Activated CD4-positive, alpha-beta T cell treated with anti-CD3 and anti-CD28 coated beads for 36 hours (primary cell): ENCODE measurements at places on chromosomes 5 and 9. TPM values are rescaled to one million over a fixed set of nuclear protein-coding genes. Genes with fewer than 3 reads are reported as not detected.

- H3K4me1 ChIP-seq, result no peaks in the 10 kb centered on the region
- no peak overlapping the region for H3K27ac ChIP-seq
- H3K36me3 ChIP-seq, result no peaks in the 10 kb centered on the region
- H3K4me3 ChIP-seq, result no peak overlapping the region
- no peak for DNase-seq
These were observed 240.7 kb upstream of the CLINT1 start for GRCh38 chr5:158099571-158100105.

GRCh38 chr9:121331549-121331948, 38.5 kb downstream of the STOM start:
- no peak overlapping the region for H3K27ac ChIP-seq
- H3K36me3 ChIP-seq, result no peaks in the 10 kb centered on the region
- H3K4me1 ChIP-seq, result no peaks in the 10 kb centered on the region
- DNase-seq, result no peak
- no peaks in the 10 kb centered on the region for H3K27me3 ChIP-seq

- DNase-seq, result no peak
- H3K4me3 ChIP-seq, result no peak overlapping the region
- no peaks in the 10 kb centered on the region for H3K4me1 ChIP-seq
- no peaks in the 10 kb centered on the region for H3K36me3 ChIP-seq
- no peak overlapping the region for H3K27ac ChIP-seq
These were observed 173.5 kb downstream of the ZNF608 start for GRCh38 chr5:124572971-124573370.

DNA sequence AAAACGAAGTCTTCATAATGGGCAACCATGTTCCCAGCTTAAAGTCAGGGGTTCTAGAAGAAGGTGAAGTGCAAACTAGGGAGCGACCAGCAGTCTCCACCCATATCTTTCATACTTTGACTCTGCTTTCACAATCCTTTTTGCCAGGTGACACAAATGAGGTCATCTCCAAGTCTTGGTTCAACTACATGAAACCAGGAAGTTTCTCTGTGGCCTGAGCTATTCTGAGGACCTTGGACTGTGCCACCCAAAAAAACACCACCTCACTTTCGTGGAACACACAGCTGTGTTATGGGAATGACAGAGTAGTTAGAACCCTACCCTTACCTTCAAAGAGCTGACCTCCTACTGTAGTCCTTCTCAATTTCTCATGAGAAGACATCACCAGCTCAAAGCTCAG, 309.2 kb downstream of the AGTPBP1 start:
- no peaks in the 10 kb centered on the region for H3K4me1 ChIP-seq
- no peak overlapping the region for H3K4me3 ChIP-seq
- DNase-seq, result no peak
- H3K36me3 ChIP-seq, result no peaks in the 10 kb centered on the region
- H3K27ac ChIP-seq, result no peak overlapping the region

DNA sequence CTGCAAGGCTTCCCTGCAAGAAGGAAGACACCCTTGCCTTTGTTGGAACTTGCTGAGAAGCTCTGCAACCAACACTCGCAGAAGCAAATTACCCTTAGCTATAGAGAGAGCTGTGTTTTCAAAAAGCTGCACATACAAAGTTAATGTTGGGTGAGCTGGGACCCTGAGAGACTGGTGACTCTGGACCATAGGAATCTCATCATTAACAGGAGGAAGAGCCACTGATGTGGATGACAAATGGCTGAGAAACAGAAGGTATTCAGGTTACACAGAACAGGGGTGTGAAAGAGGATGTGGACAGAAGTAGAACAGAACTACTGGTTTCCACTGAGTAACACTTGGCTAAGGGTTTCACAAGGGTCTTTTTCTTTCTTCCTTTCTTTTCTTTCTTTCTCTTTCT, 493.5 kb downstream of the IRX1 start:
- H3K27me3 ChIP-seq, result no peaks in the 10 kb centered on the region
- H3K4me1 ChIP-seq, result no peaks in the 10 kb centered on the region
- no peak overlapping the region for H3K4me3 ChIP-seq
- no peak for DNase-seq

GRCh38 chr5:67901814-67902496, 313.6 kb upstream of the PIK3R1 start:
- H3K27ac ChIP-seq, result no peak overlapping the region
- DNase-seq, result no peak
- no peaks in the 10 kb centered on the region for H3K4me1 ChIP-seq

GRCh38 chr5:160242145-160242544, 12.8 kb downstream of the FABP6 start:
- no peak overlapping the region for H3K4me3 ChIP-seq
- H3K4me1 ChIP-seq, result no peaks in the 10 kb centered on the region
- H3K27me3 ChIP-seq, result no peaks in the 10 kb centered on the region
- H3K27ac ChIP-seq, result no peak overlapping the region
- H3K36me3 ChIP-seq, result no peaks in the 10 kb centered on the region
- no peak for DNase-seq

DNA sequence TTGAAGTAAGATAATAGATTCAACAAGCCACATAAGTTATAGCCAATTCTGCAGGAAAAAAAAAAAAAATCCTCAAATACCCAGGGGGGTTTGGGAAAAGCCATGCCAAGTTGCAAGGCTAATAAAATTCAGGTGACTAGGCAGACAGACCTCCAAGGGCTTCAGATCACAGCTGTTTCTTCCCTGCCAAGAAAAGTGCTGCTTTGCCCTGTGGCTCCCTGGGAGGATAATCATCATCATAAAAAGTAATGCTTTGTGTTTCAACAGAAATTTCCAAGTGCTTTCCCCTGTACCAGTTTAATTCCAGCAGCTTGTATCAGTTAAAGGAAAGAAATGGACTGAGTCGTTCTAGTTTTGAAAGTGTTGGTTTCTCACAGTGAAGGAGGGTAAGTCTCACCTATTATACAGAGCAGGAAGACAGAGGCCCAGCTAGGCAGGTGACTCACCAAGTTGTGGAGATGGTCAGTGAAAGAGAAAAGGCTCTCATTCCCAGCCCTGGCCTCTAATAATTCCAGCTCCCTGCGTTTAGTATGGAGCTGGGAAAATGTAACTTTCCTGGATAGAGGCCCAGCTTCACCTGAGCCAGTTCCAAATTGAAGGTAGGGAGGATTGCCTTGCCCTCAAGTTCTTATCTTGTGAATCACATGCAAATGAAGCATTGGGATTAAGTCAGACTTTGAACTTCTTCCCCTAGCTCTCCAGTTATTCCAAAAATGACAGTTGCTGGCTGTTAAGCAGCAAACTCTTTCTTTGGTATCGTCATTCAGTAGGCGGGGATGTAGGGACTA, 263.4 kb downstream of the GRIA1 start:
- DNase-seq, result no peak
- no peak overlapping the region for H3K27ac ChIP-seq
- H3K27me3 ChIP-seq, result no peaks in the 10 kb centered on the region
- H3K4me1 ChIP-seq, result no peaks in the 10 kb centered on the region

- no peak for DNase-seq
- H3K27me3 ChIP-seq, result no peaks in the 10 kb centered on the region
- H3K4me1 ChIP-seq, result peaks cover 47% of the 10 kb centered on the region
- no peak overlapping the region for H3K27ac ChIP-seq
These were observed 10.1 kb downstream of the PHF2 start for GRCh38 chr9:93586290-93587057.

- no peaks in the 10 kb centered on the region for H3K36me3 ChIP-seq
- H3K27ac ChIP-seq, result no peak overlapping the region
- H3K4me3 ChIP-seq, result no peak overlapping the region
- no peaks in the 10 kb centered on the region for H3K27me3 ChIP-seq
- no peak for DNase-seq
These were observed 361.6 kb downstream of the ICE1 start for GRCh38 chr5:5784101-5784500.

- H3K4me1 ChIP-seq, result no peaks in the 10 kb centered on the region
- no peak overlapping the region for H3K27ac ChIP-seq
- no peak for DNase-seq
- no peaks in the 10 kb centered on the region for H3K36me3 ChIP-seq
- H3K4me3 ChIP-seq, result no peak overlapping the region
- H3K27me3 ChIP-seq, result peaks cover 3% of the 10 kb centered on the region
These were observed 375.1 kb downstream of the EBF1 start for GRCh38 chr5:158724521-158725188.

GRCh38 chr5:33657804-33658440, 217.2 kb downstream of the TARS1 start:
- peaks cover 3% of the 10 kb centered on the region for H3K27me3 ChIP-seq
- H3K36me3 ChIP-seq, result no peaks in the 10 kb centered on the region
- H3K4me1 ChIP-seq, result no peaks in the 10 kb centered on the region

DNA sequence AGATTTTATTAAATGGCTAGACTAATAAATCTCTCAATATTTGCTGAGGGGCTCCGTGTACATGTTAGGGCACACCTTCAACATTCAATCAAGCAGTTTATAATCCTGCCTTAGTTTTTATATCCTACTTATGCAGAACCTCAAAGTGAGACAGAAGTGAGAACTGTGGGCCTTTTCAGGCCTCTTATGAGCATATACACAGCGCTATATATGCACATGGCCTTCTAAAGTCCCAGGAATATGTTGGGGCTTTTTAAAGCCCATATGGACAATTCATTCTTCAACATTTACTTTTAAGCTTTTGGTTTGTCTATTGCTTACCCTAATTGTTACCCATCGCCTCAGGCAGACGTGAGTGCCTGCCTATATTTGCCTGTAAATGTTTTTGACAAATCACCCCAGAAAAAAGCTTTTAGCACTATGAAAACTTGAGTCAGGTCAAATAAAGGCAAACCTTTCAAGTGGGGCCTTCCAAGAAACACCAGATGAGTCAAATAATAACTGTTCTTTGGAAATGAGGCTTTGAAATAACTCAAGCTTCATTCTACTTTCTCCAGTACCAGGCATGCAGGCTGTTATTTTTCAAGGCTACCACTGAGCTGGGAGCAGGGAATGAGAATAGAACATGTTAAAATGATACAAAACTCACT, 58.2 kb downstream of the ESM1 start:
- H3K27me3 ChIP-seq, result peaks cover 5% of the 10 kb centered on the region
- H3K27ac ChIP-seq, result no peak overlapping the region
- no peak for DNase-seq
- H3K4me3 ChIP-seq, result no peak overlapping the region
- no peaks in the 10 kb centered on the region for H3K36me3 ChIP-seq

DNA sequence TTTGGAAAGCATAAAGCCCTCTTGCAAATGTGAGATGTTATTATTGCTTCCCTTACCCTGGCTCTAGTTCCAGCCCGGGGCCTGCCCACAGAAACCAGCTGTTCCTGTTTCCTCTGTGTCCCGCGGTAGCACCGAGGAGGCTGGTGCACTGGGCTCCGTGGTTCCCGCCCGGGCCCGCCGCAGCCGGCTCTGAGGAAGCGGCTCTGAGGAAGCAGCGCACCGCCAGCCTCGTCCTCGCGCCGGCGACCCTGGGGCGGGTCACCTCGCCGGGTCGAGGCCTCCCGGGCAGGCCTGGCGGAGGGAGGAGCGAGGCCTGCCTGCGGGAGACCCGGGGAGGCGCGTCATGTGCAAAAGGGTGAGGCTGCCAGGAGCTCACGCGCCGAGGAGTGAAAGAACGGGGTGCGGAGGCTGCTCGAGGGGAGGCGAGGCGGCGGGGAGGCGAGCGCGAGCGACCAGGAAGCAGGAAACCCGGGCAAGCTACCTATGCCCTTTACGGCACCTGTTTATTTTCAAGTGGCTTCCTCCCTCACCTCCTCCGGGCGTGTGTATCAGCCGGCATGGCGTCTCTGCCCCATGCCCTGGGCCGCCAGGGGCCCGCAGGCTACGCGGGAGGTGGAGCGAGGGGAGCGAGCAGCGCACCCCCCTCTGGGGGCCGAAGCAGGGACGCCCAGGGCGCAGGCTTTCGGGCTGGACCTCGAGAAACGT, 61.3 kb upstream of the MEGF10 start:
- peaks cover 3% of the 10 kb centered on the region for H3K36me3 ChIP-seq
- peaks cover 18% of the 10 kb centered on the region for H3K4me1 ChIP-seq
- no peaks in the 10 kb centered on the region for H3K27me3 ChIP-seq
- peak overlapping the region; percentile 44 for H3K27ac ChIP-seq

DNA sequence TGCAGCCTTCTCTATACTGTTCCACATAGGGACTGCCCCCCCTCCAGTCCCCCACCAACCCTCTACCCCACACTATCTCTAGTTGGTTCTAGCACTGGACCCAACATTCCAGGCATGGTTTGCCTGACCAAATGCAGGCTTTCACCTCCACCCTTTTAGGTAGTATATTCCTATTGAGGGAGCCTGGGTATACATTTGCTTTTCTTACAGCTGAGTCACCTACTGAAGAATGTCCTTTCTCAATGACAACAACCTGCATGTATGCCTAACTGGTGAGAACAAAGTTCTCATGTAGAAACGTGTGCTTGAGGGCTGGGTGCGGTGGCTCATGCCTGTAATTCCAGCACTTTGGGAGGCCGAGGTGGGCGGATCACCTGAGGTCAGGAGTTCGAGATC, 8.2 kb downstream of the TNIP1 start:
- peaks cover 91% of the 10 kb centered on the region for H3K4me1 ChIP-seq
- no peak for DNase-seq

- no peaks in the 10 kb centered on the region for H3K4me1 ChIP-seq
- no peak overlapping the region for H3K4me3 ChIP-seq
- no peaks in the 10 kb centered on the region for H3K36me3 ChIP-seq
- no peak overlapping the region for H3K27ac ChIP-seq
- H3K27me3 ChIP-seq, result peaks cover 2% of the 10 kb centered on the region
These were observed 644.9 kb downstream of the CCDC171 start for GRCh38 chr9:16197578-16198370.

- H3K4me3 ChIP-seq, result peak overlapping the region; percentile 90
- no peak for DNase-seq
- H3K4me1 ChIP-seq, result peaks cover 25% of the 10 kb centered on the region
- no peak overlapping the region for H3K27ac ChIP-seq
- H3K36me3 ChIP-seq, result peaks cover 13% of the 10 kb centered on the region
- H3K27me3 ChIP-seq, result no peaks in the 10 kb centered on the region
These were observed 286 bp upstream of the ZNF483 start for GRCh38 chr9:111524731-111525055.

DNA sequence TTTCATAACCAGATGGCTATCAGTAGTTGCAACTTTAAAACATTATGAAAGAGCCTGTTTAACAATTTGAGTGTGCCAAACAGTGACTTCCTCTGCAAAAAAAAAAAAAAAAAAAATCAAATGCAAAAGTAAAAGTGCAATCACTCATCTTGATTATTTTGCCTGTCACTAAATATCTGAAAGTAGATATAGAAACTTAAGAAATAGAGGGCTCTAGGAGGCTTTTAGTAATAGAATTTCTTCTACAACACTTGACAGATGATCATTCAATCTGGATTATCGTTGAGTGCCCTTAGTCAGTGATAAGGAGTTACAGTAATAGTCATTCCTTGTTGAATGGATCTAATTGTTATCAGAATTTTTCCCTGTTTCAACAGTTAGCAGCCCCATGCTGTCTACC, 101.8 kb downstream of the CETN3 start:
- H3K27me3 ChIP-seq, result peaks cover 10% of the 10 kb centered on the region
- no peaks in the 10 kb centered on the region for H3K36me3 ChIP-seq
- H3K4me1 ChIP-seq, result no peaks in the 10 kb centered on the region
- no peak overlapping the region for H3K27ac ChIP-seq
- DNase-seq, result no peak
- no peak overlapping the region for H3K4me3 ChIP-seq

PITX1 gene
- total RNA-seq, result 0.18 TPM

DND1 gene
- total RNA-seq, result 2.1 TPM

PCDHB13 gene
- not detected for total RNA-seq

ACER2 gene
- 1.5 TPM for total RNA-seq

TIGD6 gene
- total RNA-seq, result 2.6 TPM

IFNA2 gene
- total RNA-seq, result not detected

PDE8B gene
- not detected for total RNA-seq

TICAM2 gene
- total RNA-seq, result 1.7 TPM

LCNL1 gene
- not detected for total RNA-seq

FAM221B gene
- not detected for total RNA-seq

HACD4 gene
- 3.0 TPM for total RNA-seq

SMAD5 gene
- total RNA-seq, result 5.4 TPM

SPEF2 gene
- 14.1 TPM for total RNA-seq
